ENCODE measurements at places on chromosomes 6 and 20.

- DNase-seq, result no peak
Measured at GRCh38 chr6:56227071-56227879, 20.1 kb downstream of the COL21A1 start.

DNA sequence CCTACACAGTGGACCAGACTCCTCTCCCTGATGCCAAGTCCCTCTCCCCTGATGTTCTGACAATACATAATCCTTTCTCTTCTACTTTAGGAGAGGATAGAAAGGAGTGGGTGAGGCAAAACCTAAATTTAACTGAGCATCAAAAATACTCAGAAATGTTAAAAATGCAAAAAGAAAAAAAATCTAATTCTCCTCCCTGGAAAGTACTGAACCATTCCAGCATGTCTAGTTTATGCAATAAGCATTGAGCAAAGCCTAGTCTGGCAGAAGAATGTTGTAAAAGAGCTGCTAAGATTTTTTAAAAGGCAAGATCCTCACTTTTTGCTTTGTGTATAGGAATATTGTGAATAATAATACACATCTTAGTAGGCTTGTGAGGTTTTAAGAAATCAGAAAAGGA, 116.6 kb upstream of the STXBP5 start:
- DNase-seq, result no peak

GRCh38 chr20:32569380-32570305, 15.5 kb downstream of the NOL4L start:
- DNase-seq, result no peak

DNA sequence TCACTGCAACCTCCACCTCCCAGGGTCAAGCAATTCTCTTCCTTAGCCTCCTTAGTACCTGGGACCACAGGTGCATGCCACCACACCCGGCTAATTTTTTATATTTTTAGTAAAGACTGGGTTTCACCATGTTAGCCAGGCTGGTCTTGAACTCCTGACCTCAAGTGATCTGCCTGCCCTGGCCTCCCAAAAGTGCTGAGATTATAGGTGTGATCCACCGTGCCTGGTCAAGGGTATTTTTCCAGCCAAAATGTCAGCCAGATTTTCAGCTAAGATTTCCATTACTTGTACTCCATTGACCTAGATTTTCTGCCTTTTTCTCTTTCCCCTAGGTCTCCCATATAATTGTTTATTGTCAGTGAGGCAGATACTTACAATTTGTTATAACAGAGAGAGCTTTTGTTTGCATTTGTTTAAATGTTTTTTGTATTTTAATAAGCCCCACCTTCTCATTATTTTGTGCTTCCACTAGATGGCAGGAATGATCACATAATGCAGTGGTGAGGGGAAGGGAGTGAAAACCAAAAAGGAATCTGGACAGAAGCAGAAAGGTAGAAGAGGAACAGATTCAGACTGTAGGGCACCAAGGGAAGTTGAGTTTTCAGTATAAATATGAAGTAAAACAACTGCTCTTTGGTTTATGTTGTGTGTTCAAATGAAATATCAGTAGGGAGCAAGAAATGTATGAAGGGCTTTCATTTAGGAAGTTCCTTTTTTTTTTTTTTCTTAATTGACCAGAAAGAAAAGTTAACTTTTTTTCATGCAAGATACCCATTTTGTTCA, 29.7 kb downstream of the RPF2 start:
- peak; percentile 59 for DNase-seq

DNA sequence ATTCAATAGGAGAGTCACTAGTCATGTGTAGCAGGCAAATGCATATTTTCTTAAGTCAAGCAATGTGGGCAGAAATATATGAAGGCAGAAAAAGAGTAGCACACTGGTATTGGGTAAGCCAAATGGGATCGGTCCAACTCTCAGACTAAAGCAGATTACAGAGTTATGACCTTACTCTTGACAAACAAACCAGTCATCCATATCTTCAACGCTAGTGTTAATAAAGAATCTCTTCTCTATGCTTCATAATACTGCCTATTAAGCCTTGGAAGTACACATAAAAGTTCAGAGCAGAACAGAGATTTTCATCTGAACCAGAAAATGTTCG, 320.2 kb upstream of the JARID2 start:
- no peak for DNase-seq

GRCh38 chr20:6418732-6419131, 295.9 kb upstream of the FERMT1 start:
- DNase-seq, result no peak

GRCh38 chr6:162123797-162124196, 603.8 kb downstream of the PRKN start:
- no peak for DNase-seq

DNA sequence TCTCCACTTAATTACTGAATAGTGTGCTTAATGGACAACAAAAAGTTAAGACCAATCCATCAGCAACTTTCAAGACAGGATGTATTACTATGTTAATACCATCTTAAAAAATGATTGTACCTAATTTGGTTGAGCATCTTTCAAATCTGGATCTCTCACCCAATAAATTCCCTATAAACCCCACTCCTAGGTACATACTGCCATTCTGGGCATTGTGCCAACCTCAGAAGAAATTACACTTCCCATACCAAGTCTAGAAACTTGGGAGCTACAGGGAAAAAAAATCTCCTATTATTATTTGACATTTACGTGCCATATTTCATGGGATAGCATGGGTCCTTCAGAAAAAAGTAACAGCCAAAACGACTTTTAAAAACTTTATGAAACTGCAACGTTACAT, 5.1 kb downstream of the SYNCRIP start:
- DNase-seq, result no peak

DNA sequence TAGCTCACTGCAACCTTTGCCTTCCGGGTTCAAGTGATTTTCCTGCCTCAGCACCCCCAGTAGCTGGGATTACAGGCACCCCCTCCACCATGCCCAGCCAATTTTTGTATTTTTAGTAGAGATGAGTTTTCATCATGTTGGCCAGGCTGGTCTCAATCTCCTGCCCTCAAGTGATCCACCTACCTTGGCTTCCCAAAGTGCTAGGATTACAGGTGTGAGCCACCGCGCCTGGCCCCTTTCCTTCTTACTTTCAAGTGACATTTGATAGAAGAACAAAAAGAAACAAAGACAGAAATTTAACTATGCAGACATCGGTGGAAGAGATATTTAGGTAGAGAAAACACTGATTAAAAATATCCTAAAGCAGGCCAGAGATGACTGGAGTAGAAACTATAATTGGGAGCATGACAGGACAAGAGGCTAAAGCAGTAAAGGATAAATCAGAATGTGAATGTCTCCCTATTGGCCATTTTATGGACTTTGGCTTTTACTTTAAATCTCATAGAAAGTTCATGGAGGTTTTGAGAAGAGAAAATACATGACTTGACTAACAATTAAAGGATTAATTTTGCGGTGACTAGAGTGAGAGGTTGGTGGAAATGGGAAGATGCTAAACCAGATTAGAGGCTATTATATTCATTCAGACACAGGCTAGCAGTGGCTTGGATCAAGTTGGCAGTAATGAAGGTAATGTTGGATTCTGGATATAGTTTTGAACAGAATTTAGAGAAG, 2.2 kb upstream of the EYS start:
- DNase-seq, result no peak

DNA sequence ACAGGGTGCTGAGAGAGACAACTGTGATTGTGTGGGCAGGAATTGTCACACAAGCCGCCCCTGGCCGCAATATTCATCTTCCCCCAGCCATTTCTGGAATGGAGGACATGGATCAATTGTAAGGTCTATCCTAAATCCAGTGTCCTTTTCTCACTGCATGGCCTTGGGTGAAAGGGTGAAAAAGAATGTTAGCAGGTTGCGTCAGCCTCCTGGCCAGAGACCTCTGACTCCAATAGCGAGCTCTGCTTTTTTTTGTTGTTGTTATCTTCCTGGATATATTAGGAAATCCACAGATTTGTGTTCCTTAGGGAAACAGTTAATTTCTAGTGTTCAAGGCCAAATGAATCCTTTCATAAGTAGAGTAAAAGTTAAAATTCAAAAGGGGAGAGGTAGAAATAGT, 47.1 kb upstream of the CD83 start:
- DNase-seq, result no peak

- peak; percentile 57 for DNase-seq
Measured at GRCh38 chr20:57346477-57346876, 4.6 kb upstream of the RAE1 start.

DNA sequence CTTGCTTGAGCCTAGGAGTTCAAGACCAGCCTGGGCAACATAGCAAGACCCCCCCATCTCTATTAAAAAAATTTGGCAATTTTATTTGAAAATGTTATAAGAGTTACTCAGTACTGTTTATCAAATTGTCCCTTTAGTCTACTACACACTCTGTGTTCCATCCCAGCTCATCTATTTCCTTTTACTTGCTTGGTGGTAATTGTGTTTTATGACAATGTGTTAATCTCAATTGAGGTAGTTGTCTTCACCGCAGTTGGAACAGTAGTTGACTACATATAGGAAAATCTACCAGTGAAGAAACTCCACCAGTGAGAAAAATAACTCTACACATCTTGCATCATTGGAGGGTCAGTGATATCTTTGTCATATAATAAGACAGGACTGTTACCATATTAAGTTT, 8.0 kb downstream of the NCOA3 start:
- no peak for DNase-seq

GRCh38 chr6:165034271-165034741, 275.1 kb downstream of the C6orf118 start:
- no peak for DNase-seq

DNA sequence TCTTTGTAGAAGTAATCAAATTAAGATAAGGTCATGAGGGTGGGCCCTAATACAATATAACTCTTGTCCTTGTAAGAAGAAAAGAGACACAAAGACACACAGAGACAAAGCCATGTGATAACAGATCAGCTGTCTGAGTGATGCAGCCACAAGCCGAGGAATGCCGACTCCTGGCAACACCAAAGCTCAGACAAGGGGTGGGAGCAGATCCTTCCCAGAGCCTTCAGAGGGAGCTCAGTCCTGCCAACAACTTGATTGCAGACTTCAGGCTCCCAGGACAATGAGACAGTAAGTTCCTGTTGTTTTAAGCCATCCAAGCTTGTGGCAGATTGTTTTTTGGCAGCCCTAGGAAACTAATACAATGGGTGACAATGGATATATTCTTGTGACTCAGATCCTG, 325.0 kb upstream of the AGPAT4 start:
- DNase-seq, result no peak

Measured in HuH-7.5 (cell line).